CD4-positive, alpha-beta T cell treated with Interferon alpha-2 for 1 hour (primary cell): ENCODE measurements at places on chromosomes 2 and 18.

DNA sequence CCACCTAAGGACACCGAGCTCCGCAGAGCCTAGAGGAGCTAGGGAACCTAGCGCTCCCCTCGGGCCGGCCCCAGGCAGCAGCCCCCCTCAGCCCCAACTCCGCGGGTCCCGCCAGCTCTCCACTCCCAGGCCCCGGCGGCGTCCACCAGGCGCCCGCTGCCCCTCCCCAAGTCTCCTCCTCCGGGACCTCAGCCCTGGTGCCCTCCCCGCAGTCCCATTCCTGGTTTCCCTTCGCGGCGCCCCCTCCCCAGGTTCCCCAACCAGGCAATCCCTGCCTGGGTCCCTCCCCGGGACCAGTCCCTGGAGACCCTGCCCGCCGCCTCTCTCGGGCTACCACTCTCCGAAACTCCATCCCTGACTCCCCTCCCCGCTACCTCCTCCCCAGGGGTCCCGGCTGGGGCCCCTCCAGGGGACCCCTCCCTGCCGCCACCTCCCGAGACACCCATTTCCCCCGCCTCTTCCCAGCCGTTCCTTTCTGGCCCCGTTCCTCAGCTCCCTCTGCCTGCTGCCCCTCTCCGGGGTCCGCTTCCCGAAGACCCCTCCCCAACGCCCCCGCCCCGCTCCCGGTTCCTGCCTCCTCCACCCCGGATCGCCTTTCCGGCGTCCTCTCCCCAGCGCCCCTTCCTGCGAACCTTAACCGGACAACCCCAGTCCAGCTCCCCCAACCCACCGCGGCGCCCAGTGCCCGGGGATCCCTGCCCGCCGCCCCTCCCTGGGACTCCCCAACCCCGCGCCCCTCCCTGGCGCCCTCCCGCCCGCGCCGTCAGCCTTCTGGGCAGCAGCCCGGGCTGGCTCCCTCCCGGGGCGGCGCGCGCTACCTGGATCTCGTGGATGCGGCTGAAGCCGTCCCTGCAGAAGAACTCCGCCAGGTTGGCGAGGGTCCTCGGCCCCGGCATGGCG is 678 bp downstream of the CYP27C1 start:
- DNase-seq = no peak

- peak; percentile 65 for DNase-seq
Observed at GRCh38 chr2:119826370-119826961, 66.7 kb downstream of the PTPN4 start.

DNA sequence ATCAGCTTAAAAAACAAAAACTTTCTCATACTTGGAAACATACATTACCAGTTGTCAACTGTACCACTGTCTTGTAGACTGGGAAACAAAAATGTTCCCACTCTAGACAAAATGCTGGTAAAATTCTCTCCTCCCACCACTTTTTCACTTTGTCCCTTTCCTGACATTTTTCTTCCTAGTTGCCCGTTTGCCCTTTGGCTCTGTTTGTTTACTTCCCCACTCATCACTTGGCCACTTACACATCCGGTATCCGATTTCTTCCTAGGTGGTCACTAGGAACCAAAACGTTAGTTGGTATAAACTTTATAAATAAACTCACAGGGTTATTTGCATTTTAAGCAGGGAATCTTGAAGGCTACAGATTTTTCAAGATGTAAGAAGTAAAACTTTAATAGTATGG is 84.9 kb downstream of the METTL4 start:
- no peak for DNase-seq

DNA sequence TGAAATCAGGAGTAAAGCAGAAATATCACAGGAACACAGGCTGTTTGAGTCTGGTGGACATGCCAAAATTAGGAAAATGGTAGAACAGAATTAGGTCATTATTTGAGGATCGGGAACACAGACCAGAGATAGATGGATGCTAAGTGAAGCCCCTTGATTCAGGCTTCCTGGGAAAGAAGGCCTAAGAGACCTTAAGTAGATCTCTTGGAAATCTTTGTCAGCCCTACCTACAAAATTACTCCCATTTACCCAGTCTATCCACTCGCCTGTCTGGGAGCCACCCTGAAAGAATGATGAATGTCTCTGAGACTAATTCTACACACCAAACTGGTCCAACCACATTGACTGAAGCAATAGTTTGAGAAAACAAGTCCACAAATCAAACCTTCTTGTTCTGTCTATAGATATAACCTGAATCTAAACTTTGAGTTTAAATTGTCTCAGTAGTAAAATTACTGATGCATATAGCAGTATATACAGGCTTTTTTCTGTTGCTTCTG is 36.6 kb upstream of the TANK start:
- DNase-seq = no peak

- no peak for DNase-seq
Observed at GRCh38 chr18:63238693-63239075, 80.9 kb downstream of the BCL2 start.
